ENCODE measurements at places on chromosomes 16 and 17. TPM values are rescaled to one million over a fixed set of nuclear protein-coding genes. Genes with fewer than 3 reads are reported as not detected.

CORO6 gene
- total RNA-seq = 2.9 TPM

TERB1 gene
- total RNA-seq = 0.11 TPM

GRCh38 chr16:23524886-23525285 lies 14.6 kb upstream of the GGA2 start:
- DNase-seq = no peak

DNA sequence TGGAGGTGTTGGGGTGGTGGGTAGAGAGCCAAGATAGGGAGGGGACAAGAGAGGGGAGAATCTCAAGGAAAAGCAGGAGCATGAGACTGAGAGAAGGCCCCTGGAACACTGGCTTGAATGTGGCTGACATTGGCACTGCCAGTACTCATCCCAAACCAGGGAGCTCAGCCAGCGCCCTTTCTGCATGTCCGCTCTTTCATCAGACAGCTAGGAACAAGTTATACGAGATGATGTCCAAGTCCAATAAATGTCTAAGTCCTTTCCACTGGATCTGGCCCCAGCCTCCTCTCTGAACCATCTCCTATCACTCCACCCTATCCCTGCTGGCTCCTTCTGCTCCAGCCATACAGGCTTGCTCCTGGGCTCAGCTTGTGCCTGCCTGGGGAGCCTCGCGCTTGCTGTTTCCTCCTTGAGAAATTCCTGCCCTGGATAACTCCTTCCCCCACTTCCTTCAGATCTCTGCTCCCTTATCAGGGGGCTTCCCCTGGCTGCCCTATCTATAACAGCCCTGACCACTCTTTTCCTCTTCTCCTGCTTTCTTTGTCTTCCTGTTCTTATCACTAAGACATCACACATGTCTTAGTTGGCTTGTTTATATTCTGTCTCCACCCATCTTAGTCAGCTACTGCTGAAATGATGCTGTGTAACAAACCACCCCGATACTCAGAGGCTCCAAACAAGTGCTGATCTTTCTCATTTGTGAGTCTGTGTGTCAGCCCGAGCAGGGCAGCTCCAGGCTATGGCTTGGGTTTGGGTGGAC lies 37.1 kb upstream of the MEOX1 start:
- DNase-seq = no peak

DNA sequence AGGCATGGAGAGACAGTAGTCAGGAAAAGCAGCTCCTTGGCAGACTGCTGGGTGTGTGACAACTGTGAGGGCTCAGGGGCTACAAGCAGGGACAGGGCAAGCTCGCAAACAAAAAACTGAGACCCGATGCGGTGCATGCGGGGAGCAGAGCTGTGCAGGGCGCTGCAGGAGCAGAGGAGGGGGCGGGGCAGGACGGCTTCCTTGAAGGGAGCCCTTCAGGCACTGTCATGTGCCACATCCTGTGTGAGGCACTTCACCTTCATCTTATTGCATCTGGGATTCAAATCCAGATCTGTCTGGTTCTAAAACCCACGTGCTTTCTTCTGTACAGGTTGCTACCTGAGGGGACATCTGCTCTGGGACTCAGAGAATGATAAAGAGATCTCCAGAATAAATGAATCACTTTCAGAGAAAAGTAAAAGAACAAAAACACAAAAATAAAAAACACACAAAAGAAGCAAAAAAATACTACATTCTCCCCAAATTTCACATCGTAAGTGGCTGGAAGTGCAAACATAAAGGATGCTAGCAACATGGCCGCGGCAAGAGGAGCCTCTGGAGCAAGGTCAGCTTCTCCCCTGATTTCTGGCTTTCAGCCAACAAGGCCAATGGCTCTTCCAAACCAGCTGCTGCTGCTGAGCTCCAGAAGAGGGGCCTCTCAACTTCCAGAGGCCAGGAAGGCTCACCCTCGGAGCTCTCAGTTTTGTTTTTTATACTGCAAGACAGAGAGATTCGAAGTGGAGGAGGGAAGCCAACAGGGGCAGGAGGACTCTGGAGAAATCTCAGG lies 14.2 kb downstream of the LYRM9 start:
- no peak for DNase-seq

- DNase-seq = no peak
These were observed 9.0 kb downstream of the KRTAP9-7 start for GRCh38 chr17:41284546-41284945.

DNA sequence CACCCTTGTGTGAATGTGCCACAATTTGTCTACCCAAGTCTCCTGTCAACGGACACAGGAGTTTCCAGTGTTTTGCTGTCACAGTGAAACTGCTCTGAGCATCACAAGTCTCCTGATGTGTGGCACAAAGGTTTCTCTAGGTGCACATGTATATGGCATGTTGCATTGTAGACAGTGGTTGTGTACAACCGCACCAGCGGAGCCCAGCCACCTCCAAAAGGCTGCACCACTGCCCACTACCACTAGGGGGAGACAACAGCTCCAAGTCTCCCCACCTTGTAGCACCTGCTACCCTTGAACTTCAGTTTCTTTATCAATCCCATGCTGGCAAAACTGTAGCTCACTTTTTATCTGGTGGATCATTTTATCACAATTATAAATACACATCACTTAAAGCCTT lies 95.5 kb upstream of the ZNF469 start:
- no peak for DNase-seq

DNA sequence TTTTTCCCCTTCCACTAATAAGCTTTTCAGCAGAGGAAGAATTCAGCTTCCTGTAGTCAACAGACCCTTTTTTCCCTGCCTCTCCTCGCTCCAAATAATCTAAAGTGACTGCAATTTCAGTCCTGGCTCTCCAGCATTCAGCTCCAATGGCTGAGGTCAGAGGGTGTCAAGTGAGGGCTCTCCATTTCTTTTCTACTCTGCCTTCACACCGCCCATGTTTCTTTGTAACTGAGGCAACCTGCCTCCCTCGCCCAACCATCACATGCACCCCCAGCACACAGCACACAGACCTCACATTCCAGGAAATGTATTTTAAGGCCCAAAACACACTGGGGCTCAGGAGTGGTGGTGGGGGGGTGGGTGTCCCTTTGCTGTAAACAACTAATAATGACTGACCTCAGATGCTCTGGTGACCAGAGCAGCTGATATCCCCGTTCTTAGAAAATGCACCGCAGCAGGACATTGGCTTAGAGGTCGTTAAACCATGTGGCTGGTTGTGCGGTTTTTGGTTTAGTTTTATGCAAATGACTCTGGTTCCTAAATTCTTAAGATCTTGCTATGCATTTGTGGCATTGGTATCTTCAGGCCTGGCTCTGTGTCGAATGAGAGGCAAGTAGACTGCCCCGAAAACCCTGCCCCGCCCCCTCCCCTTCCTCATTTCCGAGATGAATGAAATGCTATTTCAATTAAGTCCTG lies 203.6 kb downstream of the ZFHX3 start:
- no peak for DNase-seq
